Tibial nerve (tissue), 4 donors: ENCODE measurements at places on chromosomes 7 and 10.

GRCh38 chr10:118820326-118821116, 65.8 kb upstream of the CACUL1 start:
- H3K36me3 ChIP-seq, result no peaks in the 10 kb centered on the region
- H3K4me1 ChIP-seq, result no peaks in the 10 kb centered on the region
- no peak overlapping the region for H3K4me3 ChIP-seq
- no peaks in the 10 kb centered on the region for H3K27me3 ChIP-seq
- DNase-seq, result no peak
- no peak overlapping the region for H3K27ac ChIP-seq

DNA sequence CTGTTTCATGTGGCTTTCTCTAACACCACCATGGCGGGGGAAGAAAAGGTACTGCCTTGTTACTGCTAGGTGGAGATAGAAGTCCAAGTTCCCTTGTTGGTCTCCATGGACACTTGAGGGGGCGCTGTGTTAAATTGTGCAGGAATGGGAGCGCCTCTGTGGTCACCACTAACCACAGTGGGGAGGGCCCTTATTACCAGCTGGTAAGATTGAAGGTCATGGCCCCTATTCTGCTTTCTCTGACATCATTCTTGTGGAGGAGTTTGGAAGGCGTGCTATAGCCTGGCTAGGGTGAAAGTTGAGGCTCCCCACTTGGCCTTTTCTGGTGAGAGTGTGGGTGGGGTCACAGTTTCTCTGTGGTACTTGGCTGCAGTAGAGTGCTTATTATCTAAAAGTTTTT, 14.9 kb upstream of the MXI1 start:
- H3K4me1 ChIP-seq, result no peaks in the 10 kb centered on the region
- H3K27me3 ChIP-seq, result no peaks in the 10 kb centered on the region
- H3K27ac ChIP-seq, result no peak overlapping the region
- no peak for DNase-seq
- no peak overlapping the region for H3K4me3 ChIP-seq

DNA sequence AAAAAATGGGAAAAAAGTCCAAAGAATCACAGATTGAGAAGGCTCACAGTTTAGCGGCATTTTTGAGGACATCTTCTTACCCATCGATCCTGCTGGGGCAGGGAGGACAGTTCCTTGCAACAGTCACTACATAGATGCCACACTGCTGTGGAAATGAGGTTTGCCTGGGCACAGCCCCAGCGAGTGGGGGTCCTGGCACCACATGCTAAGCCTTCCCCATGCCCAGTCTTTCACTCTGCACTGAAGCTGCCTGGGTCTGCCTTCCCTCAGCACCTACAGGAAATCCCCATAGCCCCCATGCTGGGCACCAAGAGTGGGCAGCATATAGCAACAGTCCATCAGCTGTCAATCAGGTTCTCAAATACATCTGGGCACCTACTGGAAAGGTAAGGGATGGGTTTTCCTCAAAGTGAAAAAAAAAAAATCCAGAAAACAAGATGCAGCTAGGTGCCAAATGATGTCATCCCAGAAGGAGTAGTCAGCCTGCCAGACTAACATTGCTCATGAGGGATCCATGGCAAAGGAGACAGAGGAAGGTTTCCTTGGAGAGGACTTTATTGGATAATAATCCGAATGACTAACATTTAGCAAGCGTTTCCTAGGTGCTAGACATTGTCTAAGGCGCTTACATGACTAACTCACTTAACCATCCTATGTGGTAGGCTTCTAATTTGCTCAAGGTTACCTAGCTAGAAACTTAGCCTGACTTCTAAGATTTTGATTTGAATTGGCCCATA, 125.7 kb upstream of the CXCL12 start:
- no peaks in the 10 kb centered on the region for H3K4me1 ChIP-seq
- no peak for DNase-seq
- no peaks in the 10 kb centered on the region for H3K36me3 ChIP-seq

DNA sequence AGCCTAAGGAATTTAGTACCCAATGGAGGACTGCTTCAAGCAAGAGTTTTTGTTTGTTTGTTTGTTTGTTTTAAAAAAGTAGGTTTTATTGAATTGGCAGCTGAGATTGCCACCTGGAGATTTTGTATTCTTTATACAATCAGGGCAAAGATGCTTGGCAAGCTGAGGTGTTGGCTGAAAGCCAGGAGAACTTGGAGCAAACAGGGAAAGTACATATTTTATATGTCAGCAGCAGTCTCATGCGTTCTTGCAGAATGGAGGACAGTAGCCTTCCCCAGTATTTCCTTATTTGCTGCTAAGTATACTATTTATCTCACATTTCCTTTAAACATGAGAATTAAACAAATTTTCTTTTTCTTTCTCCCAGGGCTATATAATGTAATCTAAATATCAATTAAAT, 22.6 kb upstream of the ICA1 start:
- no peak overlapping the region for H3K4me3 ChIP-seq
- no peaks in the 10 kb centered on the region for H3K36me3 ChIP-seq
- DNase-seq, result no peak
- H3K27me3 ChIP-seq, result no peaks in the 10 kb centered on the region
- no peaks in the 10 kb centered on the region for H3K4me1 ChIP-seq
- no peak overlapping the region for H3K27ac ChIP-seq

DNA sequence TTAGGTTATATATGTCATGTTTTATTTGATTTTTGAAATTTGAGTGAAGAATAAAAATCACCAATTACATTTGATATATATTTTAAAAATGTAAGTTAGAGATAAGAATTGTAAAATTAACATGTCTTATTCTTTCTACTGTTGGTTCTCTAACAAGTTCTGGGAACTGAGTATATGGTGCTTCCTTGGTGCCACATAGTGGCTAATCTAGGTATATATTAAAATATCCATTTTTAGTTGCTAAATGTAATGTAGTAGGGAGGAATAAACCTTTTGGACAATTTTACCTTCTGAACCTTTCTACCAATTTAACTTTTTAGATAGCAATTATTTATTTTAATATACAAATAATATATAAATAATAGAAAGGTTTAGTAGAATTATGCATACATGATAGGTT, 17.5 kb downstream of the CFAP69 start:
- no peak overlapping the region for H3K27ac ChIP-seq
- no peak overlapping the region for H3K4me3 ChIP-seq
- H3K4me1 ChIP-seq, result no peaks in the 10 kb centered on the region
- H3K27me3 ChIP-seq, result no peaks in the 10 kb centered on the region

DNA sequence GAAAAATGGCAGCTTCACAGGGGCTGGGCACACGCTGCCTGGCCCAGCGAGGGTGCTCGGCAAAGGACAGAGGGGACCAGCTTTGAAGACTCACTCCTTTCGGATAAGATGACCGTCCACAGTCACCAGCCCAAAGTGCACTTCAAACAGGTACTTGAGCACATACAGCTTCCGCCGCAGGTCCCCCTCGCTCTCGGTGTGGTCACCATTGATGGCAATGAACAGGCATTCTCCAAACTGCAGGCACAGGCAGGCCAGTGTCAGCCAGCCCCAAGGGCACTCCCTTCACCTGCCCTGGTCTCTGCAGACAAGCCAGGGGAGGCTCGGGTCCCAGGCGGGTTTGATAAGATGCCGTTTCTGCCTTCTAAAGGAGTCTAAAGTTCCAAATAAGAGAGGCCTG, 11.6 kb downstream of the HPS1 start:
- H3K27ac ChIP-seq, result no peak overlapping the region
- DNase-seq, result no peak
- H3K27me3 ChIP-seq, result no peaks in the 10 kb centered on the region
- H3K36me3 ChIP-seq, result peaks cover 5% of the 10 kb centered on the region

GRCh38 chr10:43222210-43222720, 44.6 kb downstream of the RASGEF1A start:
- no peaks in the 10 kb centered on the region for H3K27me3 ChIP-seq
- H3K4me3 ChIP-seq, result no peak overlapping the region
- H3K27ac ChIP-seq, result peak overlapping the region; percentile 90
- DNase-seq, result no peak

GRCh38 chr7:12609561-12609960, 39.0 kb downstream of the SCIN start:
- H3K27me3 ChIP-seq, result no peaks in the 10 kb centered on the region
- H3K27ac ChIP-seq, result no peak overlapping the region
- no peak overlapping the region for H3K4me3 ChIP-seq

DNA sequence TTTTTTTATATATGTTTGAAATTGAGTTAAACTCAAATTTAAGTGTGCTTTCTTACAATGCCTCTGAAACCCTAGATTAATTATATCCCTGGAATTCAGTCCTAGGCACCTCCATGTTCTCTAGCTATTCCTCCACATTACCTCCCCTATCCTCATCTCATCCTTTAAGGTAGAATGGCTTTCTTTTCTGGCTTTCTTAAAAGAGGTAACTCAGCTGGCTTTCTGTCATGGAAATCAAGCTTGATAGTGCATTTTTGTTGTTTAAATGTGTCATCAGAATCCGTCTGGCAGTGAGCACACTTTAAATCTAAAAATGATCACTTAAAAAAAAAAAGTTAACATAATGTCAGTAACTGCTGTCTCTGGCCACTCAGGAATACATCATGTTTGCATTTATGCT, 42.2 kb downstream of the AHR start:
- no peak overlapping the region for H3K27ac ChIP-seq
- no peaks in the 10 kb centered on the region for H3K27me3 ChIP-seq
- H3K4me3 ChIP-seq, result no peak overlapping the region
- no peak for DNase-seq
- H3K4me1 ChIP-seq, result peaks cover 7% of the 10 kb centered on the region

DNA sequence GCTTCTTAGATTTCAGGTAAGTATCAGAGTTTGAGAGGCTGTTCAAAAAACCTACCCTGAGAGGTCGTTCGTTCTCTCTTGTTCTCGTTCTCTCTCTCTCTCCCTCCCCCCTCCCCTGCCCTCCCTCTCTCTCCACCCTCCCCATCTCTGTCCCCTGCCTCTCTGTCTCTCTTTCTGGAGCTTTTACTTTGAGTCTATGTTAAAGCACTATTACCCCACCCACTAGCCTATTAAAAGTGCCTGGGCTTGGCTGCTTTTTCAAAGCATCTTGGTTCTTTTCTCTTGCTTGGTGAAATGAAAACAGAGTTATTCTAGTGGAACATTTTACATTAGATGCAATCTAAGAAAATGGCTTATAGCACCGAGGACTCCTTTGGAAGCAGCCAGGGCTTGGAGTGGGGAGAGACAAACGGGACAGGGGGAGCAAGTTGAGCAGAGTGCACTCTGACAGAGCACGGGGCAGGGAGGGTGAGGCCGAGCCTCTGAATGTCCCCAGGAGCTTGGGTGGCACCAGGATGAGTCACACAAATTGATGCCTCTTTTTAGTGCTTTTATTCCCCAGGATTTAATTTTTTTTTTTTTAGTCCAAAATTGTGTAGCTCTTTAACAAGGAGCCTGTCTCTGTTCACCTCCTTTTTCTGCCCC, 134.3 kb downstream of the CFAP58 start:
- no peaks in the 10 kb centered on the region for H3K4me1 ChIP-seq
- DNase-seq, result no peak
- no peak overlapping the region for H3K4me3 ChIP-seq
- no peaks in the 10 kb centered on the region for H3K27me3 ChIP-seq

DNA sequence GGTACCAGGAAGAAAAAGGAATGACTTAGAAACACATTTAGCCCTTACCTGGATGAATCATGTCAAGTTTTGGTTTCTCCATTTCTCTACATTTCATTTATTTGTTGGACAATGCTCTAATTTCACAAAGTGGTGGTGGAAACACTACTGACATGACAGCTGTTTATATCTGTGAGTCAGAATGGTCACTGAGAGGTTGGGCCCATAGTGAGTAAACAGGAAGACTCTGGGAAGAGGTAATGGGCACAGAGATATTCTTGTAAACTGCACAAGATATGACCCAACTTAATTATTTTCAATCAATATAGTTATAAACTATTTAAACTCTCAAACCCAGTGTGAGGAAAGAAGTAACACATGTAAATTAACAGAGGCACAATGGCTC, 176.3 kb upstream of the MEOX2 start:
- H3K27me3 ChIP-seq, result no peaks in the 10 kb centered on the region
- no peaks in the 10 kb centered on the region for H3K4me1 ChIP-seq
- no peak overlapping the region for H3K4me3 ChIP-seq
- H3K27ac ChIP-seq, result peak overlapping the region; percentile 62
- no peak for DNase-seq

- H3K4me1 ChIP-seq, result no peaks in the 10 kb centered on the region
- no peaks in the 10 kb centered on the region for H3K36me3 ChIP-seq
- no peak overlapping the region for H3K27ac ChIP-seq
- H3K4me3 ChIP-seq, result no peak overlapping the region
- H3K27me3 ChIP-seq, result no peaks in the 10 kb centered on the region
These were observed 233.4 kb upstream of the HABP2 start for GRCh38 chr10:113319479-113319878.

- DNase-seq, result no peak
- no peaks in the 10 kb centered on the region for H3K4me1 ChIP-seq
- no peak overlapping the region for H3K27ac ChIP-seq
These were observed 56.1 kb downstream of the ATAD1 start for GRCh38 chr10:87761892-87762291.

DNA sequence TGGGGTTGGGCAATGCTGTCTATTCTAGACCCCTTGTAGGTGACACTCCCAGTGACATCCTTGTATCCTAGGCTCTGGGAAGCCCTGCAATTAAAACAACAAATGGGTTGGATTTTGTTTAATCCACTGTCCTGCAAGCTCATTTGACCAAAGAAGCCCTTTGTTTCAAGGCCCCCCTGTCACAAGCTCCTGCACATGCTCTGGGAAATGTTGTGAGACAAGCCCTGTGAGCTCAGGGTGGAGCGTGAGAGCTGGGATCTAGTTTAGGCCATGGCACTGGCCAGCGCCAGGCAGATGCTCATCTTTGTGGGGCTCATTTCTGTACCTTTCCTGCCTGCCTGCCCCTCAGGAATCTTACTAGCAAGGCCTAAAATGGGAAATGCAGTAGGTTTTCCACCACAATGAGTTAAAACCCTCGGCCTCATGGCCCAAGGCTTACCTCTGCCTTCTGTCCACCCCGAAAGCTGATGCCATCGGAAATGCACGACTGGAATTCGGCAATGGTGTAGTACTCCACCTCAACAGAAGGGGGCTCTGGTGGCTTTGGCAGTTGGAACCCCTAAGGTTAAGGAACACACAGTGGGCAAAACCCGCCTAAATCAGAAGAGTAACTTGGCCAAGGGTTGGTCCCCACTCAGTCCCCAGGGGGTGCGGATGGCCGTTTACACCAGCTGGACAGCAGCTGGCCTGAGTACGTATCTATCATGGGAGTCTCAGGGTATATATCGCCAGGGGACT, 112.0 kb downstream of the NEURL1 start:
- H3K36me3 ChIP-seq, result no peaks in the 10 kb centered on the region
- H3K27me3 ChIP-seq, result no peaks in the 10 kb centered on the region
- peak overlapping the region; percentile 21 for H3K27ac ChIP-seq
